ENCODE measurements at places on chromosomes 1 and 21.

GRCh38 chr1:68953311-68953710, 456.4 kb upstream of the DEPDC1 start:
- DNase-seq, result no peak

DNA sequence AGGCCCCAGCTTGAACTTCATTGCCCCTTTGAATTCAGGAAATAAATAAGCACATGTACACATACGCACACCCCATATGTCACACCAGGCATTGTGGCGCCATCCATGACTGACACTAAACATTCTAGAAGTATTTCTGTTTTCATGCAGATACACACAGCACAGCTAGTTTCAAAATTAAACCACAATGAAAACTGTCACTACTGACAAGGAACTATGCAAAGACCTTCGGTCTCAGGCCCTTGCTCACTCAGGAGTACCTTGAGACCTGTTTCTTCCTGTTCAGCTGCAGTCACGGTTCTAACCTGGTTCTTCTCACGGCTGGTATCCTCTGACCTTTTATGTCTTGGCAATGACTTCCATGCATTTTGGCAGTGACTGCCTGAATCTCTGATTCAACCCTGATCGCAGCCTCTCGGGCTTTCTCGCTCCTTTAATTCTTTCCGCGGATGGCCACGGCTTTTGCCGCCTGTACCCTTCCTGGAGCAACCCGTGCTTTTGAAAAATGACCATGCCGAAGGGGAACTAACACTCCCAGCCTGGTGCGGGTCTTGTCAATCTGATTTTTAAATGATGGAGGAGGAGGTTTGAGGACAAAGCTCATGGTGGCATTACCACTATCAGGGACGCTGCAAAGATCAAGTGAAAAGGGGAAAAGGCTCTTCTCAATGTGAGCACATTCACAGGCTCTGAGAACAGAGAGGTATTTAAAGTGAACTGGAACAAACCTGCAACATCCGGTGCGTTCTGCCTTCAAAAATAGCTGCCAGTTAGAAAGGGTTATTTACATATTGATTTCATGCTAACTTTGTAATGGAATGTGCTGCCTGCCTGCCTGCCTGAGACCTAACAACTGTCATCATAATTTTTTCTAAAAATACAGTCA, 384.6 kb downstream of the RRAGC start:
- no peak for DNase-seq

GRCh38 chr1:201268604-201269151, 14.6 kb upstream of the PKP1 start:
- DNase-seq, result no peak

- DNase-seq, result no peak
Observed at GRCh38 chr1:213159376-213159775, 108.3 kb downstream of the RPS6KC1 start.

DNA sequence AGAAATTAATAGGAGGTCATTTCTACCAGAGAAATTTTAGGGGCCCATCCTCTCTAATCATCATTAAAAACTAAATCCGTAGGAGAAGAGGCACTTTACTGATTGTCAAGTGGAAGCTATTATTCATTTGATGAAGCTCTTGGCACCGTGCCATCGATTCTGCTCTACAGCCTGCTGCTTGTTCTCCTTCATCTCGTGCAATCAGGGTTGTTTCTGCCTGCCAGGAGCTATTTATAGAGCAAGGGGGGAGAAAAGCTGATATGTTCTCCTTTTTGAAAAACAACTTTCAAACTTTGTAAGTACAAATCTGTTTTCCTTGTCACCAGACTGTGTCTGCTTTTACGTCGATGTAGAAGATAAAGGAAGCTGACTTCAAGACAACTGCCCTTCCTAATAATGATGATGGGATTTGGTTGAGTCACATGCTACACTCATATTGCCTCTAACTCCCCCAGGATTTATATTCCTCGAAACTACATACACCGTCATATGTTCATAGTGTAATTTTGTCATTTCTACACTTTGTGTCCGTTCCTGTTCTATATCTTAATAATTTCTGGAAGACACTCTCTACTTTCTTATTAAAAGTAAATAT, 169.6 kb upstream of the LHX8 start:
- DNase-seq, result no peak

DNA sequence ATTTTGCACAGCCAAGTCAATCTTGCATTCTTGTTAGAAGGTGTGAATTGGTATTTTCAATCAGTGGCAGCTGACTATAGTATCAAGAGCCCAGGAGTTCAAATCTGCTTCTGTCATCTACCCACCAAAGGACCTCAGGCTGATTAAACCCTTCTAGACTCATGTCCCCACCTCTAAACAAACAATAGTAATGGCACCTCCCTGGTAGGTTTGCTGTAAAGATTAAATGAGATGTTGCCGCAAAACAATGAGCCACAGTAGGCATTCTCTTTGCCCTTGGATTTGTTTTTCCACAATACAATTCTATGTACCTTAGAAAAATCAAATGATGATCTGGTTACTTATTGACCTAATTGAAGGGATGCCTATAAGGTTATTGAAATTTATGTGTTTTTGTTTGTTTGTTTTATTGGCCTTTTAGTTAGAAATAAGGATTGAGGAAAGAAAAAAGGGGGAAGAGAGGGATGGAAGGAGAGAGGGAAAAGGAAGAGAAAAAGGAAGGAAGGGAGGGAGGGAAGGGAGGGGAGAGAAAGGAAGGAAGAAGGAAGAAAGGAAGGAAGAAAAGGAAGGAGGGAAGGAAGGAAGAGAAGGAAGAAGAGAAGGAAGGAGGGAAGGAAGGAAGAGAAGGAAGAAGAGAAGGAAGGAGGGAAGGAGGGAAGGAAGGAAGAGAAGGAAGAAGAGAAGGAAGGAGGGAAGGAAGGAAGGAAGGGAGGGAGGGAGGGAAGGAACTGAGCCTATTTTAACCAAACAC, 110.7 kb downstream of the ETS2 start:
- no peak for DNase-seq

DNA sequence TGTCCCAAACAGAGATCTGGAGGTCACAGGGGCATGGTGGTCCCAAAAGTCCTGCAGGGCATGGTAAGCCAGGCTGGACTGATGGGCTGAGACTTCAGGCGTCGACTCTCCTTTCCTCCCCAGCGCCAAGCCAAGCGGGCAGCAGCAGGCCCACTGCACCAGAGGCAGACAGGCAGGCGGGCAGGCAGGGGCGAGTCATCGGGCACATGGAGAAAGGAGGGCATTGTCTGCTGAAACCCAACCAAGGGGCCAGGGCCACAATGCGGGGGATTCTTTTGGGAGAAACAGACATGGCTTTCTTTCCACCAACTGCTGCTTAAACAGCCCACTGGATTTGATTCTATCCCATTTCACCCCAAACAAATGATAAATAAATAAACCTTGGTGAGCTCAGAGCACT, 46.2 kb downstream of the TRABD2B start:
- no peak for DNase-seq

DNA sequence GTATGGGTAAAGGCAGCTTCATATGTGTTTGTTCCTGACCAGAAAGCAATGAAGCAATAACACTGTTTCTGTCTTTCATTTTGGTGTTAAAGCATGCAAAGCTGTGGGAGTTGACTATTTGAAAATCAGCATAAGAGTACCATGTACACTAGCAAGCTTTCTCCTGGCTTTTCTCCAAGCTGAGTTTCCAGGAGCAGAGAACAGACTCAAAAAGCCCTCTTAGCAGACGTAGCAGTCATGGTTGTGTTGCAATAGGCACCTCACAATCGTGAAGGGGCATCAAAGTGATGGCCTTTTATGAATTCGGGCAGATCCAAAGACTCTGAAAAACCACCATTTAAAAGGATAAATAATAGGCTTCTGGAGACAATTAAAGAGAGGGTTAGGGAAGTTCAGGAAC, 159.7 kb downstream of the PTGER3 start:
- no peak for DNase-seq

DNA sequence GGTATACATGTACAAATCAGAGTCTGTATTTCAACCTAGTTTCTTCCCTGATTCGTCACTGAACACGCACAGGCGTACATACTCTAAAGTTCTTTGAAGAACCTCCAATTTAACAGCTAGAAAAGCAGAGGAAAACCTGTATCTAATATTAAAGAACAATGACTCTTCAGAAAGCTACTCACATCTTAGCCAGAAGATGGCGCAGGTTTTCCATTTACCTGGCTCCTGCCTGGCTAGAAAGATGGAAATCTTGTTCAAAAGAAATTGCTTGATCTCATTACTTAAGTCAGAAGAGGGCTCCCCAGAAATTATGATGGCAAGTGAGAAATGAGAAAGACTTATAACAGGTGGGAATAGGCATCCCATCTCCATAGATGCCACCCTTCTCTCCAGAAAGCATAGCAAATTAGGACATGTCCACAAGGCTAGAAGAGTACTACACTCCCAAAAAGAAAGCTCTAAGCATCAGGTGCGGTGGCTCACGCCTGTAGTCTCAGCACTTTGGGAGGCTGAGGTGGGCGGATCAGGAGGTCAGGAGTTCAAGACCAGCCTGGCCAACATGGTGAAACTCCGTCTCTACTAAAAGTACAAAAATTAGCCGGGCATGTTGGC, 19.0 kb upstream of the L1TD1 start:
- DNase-seq, result peak; percentile 4

DNA sequence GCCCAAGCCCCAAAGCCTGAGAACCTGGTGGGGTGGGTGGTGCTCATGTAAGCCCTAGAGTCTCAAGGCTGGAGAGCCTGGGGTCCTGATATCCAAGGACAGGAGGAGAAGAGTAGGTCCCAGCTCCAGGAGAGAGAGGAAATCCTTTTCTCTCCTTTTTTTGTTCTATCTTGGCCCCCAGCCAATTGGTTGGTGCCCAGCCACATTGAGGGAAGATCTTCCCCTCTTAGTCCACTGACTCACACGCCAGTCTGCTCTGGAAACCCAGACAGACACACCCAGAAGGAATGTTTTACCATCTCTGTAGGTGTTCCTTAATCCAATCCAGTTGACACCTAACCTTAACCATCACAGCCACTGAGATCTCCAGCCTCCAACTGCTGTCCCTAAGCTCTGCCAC, 16.2 kb upstream of the LIN9 start:
- DNase-seq, result no peak

DNA sequence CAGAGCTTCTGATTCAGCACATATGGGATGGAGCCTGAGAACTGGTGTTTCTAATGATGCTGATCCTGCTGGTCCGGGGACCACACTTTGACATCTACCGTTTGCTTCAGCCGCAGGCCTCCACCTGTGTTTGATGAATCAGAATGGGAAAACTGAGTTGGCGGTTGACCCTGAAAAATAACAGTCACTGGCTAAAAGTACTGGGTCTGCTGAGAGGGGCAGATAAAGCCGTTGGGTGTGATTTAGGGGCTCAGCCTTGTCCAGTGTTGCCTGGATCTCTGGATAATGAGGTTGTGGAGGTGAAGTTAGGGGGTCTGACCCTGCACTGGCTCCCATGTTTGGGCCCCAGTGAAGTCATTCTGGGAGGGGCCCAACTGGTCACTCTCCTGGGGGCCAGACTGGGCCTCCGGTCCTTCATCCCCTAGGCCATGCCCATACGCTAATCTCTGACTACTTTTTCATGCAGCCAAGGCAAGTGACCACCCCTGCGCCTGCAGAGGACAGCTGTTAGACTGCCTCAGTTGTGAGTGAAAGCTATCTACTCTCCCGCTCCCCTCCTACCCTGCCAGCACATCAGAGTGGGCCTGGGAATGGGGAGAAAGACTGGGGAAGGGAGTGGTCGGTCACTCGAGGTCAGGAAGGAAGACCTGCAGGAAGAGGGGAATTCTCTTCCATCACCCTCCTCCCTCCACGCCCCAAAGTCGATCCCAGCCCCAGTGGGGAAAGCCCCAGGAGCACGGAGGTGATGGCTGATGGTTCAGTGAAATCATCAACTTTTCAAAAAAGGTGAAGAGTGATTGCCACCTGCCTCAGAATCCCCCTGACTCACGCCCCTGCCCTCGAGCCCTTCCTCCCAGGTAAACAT, 27.7 kb downstream of the VASH2 start:
- no peak for DNase-seq

DNA sequence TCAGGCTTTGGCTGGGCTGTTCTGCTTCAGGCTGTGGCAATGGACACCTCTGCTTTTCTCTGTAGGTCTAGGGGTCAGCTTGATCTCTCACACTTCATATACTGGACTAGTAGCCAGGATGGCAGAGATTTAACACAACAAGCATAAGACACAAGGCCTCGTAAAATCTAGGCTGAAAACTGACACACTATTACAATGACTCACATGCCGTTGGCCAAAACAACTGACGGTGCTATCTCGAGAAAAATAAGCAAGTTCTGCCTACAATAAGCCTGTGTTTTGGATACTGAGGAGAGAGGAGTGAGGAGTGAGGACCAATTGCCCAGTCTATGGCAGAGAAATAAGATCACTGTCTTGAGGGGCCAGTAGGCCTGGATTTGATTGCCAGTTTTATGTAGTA, 840.7 kb upstream of the ADAMTS5 start:
- DNase-seq, result no peak

- no peak for DNase-seq
Observed at GRCh38 chr1:12081648-12082396, 18.7 kb downstream of the TNFRSF8 start.

DNA sequence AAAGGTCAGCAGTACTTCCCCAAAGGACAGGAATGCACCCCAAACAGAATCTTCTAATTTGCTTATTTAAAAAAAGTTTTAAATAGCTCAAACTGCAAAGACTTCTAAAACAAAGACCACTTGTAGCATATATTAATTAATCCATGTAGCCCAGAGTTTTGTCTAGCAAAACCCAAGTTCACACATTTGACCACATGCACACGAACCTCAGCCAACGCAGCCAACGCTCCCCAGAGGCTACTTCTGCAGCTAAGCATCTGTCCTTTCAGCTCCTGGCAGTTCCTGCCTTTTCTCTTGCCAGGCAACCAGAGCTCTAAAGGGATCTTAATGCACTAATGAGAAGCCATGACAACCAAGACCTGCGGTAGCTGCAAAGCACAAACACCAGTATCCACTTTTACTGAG, 89.6 kb downstream of the RERE start:
- DNase-seq, result no peak

GRCh38 chr1:246035060-246035541, 472.0 kb downstream of the SMYD3 start:
- DNase-seq, result no peak

GRCh38 chr1:184493987-184494388, 107.2 kb downstream of the C1orf21 start:
- no peak for DNase-seq

DNA sequence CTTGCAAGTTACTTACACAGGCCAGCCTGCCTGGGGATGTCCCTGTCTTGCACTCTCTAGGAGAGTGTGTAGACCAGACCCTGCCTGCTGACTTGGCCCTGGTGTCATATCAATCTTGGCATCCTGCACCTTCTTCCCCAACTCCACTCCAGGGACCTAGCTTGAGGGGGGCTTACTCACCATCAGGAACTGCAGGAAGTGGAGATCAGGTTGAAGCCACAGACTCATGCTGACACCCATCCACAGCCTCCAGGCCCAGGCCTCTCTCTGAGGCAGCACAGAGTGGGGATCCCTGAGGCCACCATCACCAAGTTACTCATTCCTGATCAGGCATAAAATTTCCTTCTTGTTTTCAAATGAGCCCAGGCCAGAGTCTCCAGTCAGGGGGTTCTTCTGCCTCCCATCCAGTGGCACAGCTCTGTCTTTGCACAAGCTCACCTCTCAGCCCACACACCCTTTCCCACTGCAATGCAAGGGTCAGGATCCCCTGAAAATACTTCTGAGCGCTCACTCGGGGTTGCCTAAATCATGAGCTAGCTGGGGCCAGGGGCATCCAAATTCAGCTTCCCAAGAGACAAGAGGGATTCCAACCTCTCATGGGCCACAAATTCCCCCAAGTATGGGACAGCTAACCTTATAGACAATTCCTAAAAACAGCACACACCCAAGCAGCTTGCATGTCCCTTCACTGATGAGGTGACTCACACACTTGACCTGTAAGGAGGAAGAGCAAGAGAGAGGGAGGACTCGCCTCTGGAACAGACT, 33.5 kb downstream of the CSMD2 start:
- no peak for DNase-seq

GRCh38 chr1:204254031-204254661, 40.4 kb upstream of the GOLT1A start:
- DNase-seq, result no peak
